ENCODE measurements at places on chromosomes 7 and 10.

- no peak for DNase-seq
Measured at GRCh38 chr7:14761510-14762296, 140.8 kb downstream of the DGKB start.

- no peak for DNase-seq
Measured at GRCh38 chr10:1545524-1545923, 191.8 kb downstream of the ADARB2 start.

DNA sequence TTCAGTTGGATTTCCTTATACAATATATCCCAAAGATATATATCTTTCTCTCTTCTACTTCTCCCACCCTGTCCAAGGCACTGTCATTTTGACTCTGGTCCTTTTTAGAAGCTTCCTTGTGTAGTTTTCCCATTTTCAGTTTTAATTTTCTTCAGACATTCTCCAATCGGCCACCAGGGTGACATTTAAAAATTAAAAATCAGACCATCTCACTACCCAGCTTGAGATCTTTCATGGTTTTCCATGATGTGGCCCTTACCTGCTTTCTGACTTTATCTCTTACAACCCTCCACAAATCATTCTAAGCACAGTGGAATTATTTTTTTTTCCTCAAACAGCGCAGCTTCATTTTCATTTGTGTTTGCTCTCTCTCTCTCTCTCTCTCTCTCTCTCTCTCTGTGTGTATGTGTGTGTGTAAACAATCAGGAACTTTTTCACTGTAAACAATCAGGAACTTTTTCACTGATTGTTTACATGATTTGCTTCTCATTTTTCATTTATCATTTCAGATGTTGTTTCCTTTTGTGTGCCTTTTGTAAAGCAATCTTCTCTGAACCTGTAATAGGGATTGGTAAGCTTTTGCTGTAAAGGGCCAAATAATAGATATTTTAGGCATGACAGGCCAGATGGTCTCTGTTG is 348.9 kb downstream of the ATRNL1 start:
- no peak for DNase-seq

DNA sequence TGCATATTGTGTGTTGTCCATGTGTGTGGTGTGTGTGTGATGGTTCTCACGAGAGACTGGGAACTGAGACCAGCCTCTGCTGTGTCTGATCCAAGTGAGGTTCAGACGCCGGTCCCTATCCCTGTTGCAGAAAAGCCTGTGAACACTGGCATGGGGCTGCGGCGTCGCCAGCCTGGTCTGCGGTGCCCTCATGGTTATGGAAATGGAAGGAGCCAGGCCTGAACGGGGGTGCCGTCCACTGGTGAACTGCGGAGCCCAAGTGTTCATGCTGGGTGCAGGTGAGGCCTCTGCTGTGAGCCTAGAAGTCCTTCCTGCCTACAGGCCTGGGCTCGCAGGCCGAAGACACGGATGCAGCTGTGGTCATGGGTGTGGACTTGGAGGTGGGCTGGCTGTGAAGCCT is 18.7 kb upstream of the NCAPG2 start:
- no peak for DNase-seq

GRCh38 chr7:155405399-155406318 is 52.3 kb upstream of the EN2 start:
- peak; percentile 70 for DNase-seq

DNA sequence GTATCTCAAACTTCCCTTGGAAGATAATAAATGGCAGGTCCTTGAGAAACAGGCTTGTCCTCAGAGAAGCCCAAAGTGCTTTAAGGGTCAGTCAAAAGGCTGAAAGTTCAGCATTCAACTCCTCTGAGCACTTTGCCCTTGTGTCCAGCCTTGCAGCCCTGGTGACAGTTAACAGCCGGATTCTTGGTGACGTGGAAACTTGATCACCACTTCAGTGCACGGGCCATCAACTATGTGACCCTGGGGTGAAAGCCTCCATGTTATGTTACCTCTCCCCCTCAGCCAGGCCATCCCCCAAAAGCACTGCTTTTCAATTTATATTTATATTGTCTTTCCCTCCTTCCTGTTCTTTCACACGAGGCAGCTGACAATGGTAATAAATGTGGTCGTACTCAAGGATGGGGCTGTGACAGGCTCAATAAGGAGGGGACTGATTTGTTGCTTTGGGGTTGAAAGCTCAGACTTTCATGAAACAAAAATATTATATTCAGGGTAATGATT is 164.0 kb upstream of the NRP1 start:
- no peak for DNase-seq

- no peak for DNase-seq
Measured at GRCh38 chr10:62655337-62655994, 149.1 kb upstream of the ADO start.

GRCh38 chr7:6615723-6616555 is 529 bp downstream of the ZNF853 start:
- DNase-seq = peak; percentile 13

- DNase-seq = no peak
Measured at GRCh38 chr7:40800771-40801170, 666.0 kb downstream of the SUGCT start.

- DNase-seq = no peak
Measured at GRCh38 chr10:120802935-120803334, 48.2 kb upstream of the WDR11 start.

GRCh38 chr7:71886046-71886445 is 526.1 kb downstream of the CALN1 start:
- DNase-seq = no peak

DNA sequence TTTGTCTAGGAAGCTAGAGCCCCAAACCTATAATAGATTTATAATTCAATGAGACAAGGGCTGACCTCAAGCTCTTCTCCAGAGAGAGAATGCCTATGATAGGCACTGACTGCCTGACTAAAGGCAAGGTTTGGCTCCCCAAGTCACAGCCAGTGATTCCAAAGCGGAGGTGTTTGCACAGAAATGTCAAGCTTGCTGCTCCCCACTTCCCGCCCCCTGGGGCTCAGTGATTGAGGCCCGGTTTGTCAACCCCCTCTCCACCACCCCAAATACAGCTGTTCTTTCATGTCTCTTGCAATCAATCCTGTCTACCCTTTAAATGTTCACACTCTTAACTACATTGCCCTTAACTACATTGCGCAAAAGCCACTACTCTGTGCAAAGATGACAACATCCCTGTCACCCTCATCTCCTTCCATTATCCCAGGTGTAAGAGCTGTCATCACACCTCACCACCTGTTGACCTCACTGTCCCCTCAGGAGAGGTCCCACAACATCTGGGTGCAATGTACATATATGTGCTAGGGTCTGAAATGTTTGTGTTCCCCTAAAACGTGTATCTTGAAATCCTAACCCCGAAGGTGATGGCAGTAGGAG is 58.0 kb downstream of the NUDCD3 start:
- DNase-seq = no peak

GRCh38 chr10:90813594-90814365 is 44.1 kb downstream of the HTR7 start:
- DNase-seq = no peak

- DNase-seq = peak; percentile 64
Measured at GRCh38 chr7:157273208-157274093, 63.4 kb upstream of the DNAJB6 start.

DNA sequence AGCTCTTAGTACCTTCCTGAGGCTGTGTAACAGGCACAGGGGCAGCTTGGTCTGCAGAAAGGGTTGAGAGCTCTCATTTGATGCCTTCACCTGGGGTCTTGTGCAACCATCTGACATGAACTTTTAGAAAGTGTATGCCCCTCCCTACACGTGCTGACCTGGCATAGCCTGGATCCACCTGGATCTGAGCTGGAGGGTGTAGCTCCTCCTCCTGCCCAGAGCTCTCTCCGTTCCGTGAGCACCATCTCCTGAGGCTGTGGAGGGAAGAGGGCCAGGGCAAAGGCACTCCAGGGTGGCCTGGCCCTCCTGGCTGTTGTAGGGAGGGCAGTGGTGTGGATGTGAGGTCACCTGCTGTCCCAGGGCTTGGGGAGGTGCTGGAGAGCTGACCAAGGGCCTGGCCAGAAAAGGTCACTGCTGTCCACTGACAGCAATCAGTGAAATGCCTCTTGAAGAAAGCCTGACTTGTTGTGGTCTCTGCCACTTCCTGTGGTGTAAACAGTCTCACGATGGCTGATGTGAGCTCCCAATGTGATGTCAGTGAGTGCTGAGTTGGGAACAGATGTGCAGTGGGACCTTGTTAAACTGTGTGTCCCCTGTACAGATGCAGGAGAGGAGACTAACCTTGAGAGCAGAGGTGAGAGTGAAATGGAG is 23.0 kb downstream of the AMZ1 start:
- peak; percentile 62 for DNase-seq

- DNase-seq = no peak
Measured at GRCh38 chr7:826230-826917, 5.9 kb upstream of the SUN1 start.

- no peak for DNase-seq
Measured at GRCh38 chr10:7817984-7818294, 366 bp upstream of the TAF3 start.

- DNase-seq = peak; percentile 28
Measured at GRCh38 chr7:22173685-22174573, 183.0 kb downstream of the RAPGEF5 start.

DNA sequence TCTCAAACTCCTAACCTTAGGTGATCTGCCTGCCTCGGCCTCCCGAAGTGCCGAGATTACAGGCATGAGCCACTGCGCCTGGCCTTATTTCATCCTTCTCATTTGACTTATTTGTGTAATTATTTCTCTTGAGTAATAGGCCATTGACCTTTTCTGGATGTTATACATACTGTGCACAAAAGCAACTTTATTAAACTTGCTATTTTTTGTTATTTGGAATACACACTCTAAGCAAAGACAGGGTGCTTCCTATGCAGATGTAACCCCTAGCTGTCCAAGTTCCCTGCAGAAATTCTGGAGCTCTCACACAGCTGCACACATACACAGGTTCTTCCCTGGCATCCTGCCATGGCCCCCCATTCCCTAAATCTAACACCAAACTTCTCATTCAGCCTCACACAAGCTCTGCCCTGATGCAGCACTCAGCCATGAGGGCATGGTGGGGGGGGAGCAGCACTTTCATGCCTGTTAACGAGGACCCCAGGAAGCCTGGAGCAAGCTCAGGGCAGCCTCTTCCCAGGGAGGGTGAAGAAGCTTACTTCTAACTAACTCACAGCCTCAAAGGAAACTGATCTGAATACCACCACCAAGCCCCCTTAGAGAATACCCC is 33.2 kb downstream of the SH3PXD2A start:
- DNase-seq = no peak

DNA sequence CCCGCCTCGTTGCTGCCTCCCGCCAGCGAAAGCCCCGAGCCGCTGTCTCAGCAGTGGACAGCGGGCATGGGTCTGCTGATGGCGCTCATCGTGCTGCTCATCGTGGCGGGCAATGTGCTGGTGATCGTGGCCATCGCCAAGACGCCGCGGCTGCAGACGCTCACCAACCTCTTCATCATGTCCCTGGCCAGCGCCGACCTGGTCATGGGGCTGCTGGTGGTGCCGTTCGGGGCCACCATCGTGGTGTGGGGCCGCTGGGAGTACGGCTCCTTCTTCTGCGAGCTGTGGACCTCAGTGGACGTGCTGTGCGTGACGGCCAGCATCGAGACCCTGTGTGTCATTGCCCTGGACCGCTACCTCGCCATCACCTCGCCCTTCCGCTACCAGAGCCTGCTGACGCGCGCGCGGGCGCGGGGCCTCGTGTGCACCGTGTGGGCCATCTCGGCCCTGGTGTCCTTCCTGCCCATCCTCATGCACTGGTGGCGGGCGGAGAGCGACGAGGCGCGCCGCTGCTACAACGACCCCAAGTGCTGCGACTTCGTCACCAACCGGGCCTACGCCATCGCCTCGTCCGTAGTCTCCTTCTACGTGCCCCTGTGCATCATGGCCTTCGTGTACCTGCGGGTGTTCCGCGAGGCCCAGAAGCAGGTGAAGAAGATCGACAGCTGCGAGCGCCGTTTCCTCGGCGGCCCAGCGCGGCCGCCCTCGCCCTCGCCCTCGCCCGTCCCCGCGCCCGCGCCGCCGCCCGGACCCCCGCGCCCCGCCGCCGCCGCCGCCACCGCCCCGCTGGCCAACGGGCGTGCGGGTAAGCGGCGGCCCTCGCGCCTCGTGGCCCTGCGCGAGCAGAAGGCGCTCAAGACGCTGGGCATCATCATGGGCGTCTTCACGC is 825 bp downstream of the ADRB1 start:
- DNase-seq = no peak

GRCh38 chr10:132880128-132880981 is 62.0 kb downstream of the CFAP46 start:
- no peak for DNase-seq

- DNase-seq = no peak
Measured at GRCh38 chr7:50160206-50160605, 67.2 kb upstream of the ZPBP start.

DNA sequence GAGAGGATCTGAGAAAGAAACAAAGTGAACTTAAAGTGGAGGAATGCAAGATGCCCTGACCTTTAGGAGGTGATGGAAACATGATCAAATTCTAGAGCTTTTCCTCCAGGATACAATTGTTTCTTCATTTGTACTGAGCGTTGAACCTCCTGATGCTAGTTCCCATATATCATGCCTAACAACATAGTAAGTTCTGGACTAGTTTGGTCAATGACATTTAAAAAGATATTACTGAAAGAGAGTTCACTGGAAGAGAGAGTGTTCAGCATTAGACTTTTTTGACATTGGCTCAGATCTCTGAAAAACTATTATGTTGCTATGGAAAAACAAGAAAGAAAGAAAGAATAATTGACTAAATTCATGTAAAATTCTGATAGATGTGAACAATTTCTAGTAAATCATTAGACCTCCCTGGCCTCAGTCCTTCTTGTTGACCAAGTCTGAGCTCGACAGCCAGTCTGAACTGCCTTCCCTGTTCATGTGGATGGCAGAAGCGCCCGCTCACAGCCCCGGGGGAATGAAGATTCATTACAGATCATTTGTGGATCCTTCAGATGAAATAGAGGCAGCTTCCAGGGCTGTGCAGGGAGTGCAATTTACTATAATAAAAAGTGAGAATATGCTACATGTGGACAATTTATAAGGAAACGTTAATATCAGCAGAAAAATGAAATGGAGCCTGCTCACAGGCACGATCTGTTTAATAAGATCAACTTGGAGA is 442.1 kb downstream of the GRID1 start:
- DNase-seq = no peak

- DNase-seq = no peak
Measured at GRCh38 chr7:80357530-80357929, 154.3 kb downstream of the GNAT3 start.

DNA sequence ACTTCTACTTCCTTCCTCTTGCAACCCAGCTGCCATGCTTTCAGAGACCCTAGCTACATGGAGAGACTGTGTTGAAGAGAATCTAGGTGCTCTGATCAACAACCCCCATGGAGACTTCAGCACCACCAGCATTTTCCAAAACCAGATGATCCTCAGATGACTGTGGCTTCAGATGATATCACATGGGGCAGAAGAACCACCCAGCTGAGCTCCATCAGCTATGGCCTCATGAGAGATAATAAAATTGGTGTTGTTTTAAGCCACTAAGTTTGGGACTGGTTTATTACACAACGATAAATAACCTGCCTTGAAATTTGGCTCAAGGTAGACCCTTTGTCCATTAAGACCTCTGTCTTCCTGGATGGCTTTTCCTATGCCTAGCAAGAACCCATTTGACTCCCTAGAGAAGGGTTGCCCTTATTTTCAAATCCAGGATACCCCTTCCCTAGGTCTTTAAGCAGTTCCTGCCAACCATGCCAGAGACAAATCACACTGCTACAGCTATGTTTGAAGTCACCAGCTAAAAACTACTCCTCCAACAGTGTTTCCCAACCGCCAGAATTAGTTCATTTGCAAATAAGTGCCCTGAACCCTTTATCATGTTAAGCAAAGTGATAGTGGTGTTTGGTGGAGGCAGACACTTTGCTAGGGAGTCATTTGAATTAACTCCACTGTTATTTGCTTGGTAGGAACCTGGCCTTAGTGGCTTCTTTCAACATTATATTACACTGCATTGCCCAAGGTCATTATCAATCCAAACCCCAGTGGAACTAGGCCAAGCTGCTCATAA is 136.9 kb upstream of the PALS2 start:
- no peak for DNase-seq
